ENCODE measurements at places on chromosomes 3 and 15. TPM values are rescaled to one million over a fixed set of nuclear protein-coding genes. Genes with fewer than 3 reads are reported as not detected.

GRCh38 chr3:122794779-122795673 lies at the start of gene SLC49A4:
TSS of gene SLC49A4 (plus strand) at chr3:122795069. CDS start at chr3:122795193, 124 bp downstream.
- DNase-seq = no peak

GRCh38 chr3:192409838-192410683 lies 317.3 kb downstream of the FGF12 start:
- no peak for DNase-seq

DNA sequence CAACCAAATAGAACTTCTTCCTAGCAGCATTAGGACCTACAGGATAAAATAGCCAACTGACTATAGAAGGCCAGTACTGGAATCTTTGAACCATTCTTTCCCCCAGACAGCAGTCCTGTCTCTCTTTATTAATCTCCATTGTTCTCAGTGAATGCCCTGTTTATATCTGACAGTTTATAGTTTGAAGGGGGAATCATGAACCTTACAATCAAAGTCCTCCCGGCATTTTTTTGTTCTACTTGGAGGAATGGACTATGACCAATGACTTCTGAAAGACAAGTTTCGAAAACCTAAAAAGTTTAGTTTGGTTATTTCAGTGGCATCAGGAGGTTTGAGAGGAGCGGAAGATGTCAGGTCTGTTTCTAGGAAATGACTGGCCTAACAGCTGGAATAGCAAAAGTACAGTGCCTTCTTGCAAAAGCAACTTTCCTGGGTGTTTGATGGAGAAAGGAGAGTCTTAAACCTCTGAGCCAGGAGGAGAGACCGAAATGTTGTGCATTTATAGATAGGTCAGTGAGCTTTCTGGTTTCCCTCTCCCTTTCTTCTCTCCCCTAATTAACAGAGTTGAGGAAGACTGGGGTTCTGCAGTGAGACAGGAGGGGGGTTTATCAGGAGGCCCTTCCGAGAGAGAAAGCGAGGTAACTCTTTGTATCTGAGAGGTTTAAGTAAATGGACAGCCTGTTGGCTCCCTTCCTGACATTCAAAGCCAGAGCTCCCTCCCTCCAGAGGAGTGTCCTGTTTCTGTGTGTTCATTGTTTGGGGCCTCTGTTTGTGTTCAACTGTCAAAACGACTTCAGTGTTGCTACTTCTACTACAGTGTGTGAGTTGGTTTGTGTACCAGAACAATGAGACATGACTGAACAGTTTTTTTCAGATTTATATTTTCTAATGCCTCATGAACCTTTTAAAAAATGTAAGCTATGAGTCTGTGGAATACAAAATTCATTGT lies 383.0 kb upstream of the RARB start:
- DNase-seq = no peak

DNA sequence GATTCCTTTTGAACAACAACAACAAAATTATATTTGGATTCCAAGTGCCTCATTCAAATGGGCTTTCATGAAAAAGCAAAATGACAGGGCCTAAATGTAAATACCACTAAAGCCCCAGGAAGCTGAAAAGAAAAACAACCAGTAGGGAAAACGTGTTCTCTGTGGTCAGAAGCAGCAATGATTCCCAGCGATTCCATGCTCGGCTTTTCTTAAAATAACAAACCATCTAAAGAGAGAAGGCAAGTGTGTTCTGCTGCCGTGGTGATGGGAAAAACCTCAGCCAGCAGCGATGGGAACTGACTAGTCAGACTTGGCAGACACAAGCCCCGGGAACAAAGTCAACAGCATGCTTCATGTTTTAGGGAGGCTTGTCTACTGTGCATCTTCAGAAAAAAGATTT lies 153.6 kb downstream of the TNIK start:
- peak; percentile 85 for DNase-seq

GRCh38 chr3:119590706-119591105 lies 7.0 kb upstream of the PLA1A start:
- no peak for DNase-seq

- no peak for DNase-seq
Measured at GRCh38 chr3:188353426-188353825, 199.5 kb downstream of the LPP start.

DNA sequence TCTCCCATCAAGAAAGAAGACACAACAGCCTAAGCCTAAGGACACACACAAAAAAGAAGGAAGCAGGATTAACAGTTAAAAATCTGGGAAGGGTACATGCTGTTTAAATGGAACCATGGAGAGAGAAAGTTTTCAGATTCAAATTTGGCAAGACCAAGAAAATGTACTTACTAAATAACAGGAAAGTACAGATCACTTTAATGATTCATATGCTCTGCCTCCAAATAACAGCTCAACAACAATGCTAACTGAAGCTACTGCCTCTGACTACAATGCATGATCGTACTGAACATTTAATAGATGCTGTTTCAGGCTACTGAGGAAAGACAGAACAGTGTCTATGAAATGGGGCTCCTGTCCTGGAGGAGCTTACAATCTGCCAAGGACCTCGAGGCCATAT lies 8.4 kb upstream of the NMB start:
- no peak for DNase-seq

DNA sequence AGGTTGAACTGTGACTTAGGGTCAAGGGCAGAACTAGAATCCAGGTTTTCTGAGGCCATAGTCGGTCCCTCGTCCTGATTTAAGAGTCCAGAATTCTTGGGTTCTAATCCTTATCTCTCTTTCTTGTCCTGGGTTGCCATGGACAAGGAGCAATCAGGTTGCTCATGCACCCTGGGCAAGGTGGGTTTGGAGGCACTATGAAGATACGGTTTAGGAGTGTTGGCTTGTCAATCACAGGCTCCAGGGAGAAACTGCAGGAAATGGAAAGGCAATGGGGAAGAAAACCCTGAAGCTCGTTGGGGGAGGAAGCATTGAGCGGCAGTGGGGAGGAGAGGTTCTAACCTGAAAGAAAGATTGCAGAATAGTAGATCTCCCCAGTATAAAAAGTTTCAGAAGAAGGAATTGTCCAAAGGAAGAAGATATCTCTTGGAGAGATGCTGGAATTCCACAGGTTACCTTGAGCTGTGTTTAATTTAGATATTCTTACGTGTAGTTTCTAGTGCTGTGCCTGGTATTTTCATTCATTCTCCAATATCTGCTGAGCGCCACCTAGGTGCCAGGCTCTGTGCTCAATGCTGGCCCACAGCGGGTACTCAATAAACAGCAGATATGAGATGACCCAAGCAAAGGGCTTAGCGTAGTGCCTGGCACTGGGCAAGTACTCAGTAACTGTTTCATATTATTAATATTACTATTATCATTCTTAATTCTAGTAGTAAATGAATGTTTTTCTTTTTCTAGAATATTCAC lies 2.0 kb downstream of the ACAN start:
- no peak for DNase-seq

GRCh38 chr15:25022233-25022632 lies 67.4 kb downstream of the SNRPN start:
- no peak for DNase-seq

GRCh38 chr15:27061739-27062138 lies 90.8 kb downstream of the GABRG3 start:
- no peak for DNase-seq

GRCh38 chr3:15722877-15723623 lies 74.7 kb downstream of the ANKRD28 start:
- DNase-seq = no peak

The STAB1 gene
- 0.01 TPM for polyA plus RNA-seq

The FGD5 gene
- not detected for polyA plus RNA-seq

The SLC6A1 gene
- polyA plus RNA-seq = not detected

The BNC1 gene
- 1.4 TPM for polyA plus RNA-seq

The CDAN1 gene
- 4.3 TPM for polyA plus RNA-seq

All from BJ (cell line).